ENCODE measurements at places on chromosomes 13 and 19.

DNA sequence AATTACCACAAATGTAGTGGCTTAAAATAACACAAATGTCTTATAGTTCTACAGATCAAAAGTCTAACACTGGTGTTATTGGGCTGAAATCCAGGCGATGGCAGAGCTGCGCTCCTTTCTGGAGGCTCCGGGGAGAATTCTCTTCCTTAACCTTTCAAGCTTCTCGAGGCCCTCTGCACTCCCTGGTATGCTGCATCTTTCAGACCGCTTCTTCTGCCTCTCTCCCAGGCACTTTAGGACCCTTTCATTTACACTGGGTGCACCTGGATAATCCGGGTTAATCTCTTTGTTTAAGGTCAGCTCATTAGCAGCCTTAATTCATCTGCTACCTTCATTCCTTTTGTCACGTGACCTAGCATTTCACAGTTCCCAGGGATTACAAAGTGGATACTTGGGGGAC, 211.3 kb upstream of the RFC3 start:
- no peak for DNase-seq

- DNase-seq, result no peak
Observed at GRCh38 chr13:50386541-50387050, 371.4 kb downstream of the KCNRG start.

DNA sequence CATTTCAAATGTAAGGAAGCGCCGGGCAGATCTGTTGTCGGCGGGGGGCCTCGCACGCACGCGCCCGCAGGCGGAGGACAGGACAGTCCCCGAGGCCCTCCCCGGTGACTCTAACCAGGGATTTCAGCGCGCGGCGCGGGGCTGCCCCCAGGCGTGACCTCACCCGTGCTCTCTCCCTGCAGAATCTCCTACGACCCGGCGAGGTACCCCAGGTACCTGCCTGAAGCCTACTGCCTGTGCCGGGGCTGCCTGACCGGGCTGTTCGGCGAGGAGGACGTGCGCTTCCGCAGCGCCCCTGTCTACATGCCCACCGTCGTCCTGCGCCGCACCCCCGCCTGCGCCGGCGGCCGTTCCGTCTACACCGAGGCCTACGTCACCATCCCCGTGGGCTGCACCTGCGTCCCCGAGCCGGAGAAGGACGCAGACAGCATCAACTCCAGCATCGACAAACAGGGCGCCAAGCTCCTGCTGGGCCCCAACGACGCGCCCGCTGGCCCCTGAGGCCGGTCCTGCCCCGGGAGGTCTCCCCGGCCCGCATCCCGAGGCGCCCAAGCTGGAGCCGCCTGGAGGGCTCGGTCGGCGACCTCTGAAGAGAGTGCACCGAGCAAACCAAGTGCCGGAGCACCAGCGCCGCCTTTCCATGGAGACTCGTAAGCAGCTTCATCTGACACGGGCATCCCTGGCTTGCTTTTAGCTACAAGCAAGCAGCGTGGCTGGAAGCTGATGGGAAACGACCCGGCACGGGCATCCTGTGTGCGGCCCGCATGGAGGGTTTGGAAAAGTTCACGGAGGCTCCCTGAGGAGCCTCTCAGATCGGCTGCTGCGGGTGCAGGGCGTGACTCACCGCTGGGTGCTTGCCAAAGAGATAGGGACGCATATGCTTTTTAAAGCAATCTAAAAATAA, 18.2 kb downstream of the IL17D start:
- no peak for DNase-seq

- no peak for DNase-seq
Observed at GRCh38 chr13:34864671-34865070, 77.4 kb upstream of the NBEA start.

- DNase-seq, result no peak
Observed at GRCh38 chr19:46609511-46610412, 8.6 kb downstream of the CALM3 start.

- DNase-seq, result peak; percentile 71
Observed at GRCh38 chr19:23116802-23117571, at the start of gene ZNF730. ZNF730 (plus strand) TSS chr19:23117025; CDS start chr19:23117174, 149 bp downstream.

GRCh38 chr19:15759962-15760565, 22.3 kb downstream of the OR10H3 start:
- DNase-seq, result no peak

GRCh38 chr13:41344358-41344757, 33.3 kb downstream of the NAA16 start:
- no peak for DNase-seq

GRCh38 chr13:29749401-29750182, 100.8 kb downstream of the UBL3 start:
- no peak for DNase-seq

DNA sequence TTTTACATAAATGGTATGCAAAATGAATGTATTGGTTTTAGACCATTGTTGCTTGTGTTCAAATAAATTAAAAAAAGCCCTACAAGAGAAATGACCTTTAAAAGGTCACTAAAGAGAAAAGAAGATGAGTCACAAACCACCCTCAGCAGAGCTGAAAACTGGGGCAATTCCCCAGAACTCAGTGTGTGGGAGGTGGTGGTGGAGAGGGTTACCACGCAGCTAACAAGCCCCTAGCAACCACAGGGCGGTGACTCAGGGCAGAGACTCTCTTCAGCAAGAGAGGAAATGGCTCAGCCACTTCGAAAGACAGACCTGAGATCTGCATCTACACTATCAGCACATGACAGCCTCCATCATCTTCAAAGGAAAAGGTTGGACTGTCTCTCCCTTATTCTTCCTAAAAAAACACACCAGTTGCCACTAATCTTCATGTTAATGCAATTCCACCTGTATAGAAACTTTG, 29.4 kb upstream of the NDFIP2 start:
- peak; percentile 78 for DNase-seq

- DNase-seq, result no peak
Observed at GRCh38 chr19:18143902-18144301, 9.1 kb upstream of the PIK3R2 start.

DNA sequence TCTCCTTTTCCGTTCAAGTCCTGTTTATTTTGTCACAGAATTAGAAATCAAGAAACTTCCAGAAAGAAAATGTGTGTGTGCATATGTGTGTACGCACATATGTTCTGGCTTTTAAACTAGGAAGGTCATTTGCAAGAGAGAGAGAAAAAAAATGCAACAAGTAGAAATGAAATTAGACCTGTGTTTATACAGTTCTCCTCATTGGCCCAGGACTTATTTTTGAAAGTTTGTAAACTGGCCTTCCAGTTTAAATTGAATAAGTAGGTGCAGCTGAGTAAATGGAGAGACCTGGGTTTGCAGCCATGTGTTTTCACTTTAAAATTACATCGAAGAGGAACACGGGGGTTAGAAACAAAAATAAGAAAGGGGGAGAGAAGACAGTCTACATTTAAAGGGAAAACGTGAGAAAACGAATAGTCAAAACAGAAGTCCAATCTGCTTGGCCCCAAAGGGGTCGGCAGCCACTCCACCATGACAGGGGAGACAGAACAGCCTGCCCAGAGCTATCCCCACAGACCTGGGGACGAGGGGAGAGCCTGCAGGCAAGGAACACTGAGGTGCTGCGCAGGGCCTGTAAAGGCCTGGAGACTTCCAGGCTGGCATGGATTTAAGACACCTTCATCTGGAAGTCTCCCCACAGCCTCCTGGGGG, 216.8 kb upstream of the MAB21L1 start:
- DNase-seq, result no peak

- DNase-seq, result no peak
Observed at GRCh38 chr19:383040-383439, 25.9 kb downstream of the C2CD4C start.

DNA sequence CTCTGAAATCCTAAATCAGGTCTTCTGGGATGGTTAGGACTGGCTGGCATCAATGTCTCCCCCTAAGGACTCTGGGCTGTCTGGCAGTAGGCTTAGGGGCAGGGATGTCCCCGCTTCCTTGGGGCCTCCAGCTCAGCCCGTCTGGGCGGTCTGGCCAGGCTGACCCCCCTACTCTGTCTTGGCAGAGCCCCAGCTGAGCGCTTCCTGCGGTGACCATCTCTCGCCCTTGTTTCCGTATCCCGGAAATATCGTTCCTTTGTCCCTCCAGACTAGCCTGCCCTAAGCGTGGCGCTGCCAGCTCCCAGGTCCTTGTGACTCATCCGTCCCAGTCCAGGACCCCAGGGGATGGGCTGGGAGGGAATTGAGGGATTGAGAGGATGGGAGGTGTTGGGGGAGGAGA, 11.3 kb downstream of the GTPBP3 start:
- DNase-seq, result no peak

DNA sequence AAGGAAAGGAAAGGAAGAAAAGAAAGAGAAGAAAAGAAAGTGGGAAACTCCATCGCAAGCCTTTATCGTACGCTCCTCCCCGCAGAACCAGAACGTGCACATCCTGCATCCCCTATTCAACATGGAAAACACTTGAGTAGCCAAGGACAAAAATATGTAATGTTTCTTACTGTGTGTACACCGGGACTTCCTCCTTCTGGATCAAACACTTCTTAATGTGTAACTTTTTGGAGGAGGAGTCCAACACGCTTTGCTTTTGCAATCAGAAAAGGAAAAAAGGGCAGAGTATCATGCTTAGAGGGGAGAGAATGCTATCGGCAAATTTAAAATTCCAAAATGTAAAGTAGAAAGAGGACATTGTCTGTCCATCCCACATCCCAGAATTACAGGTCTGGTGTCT, 7.8 kb upstream of the SHFL start:
- DNase-seq, result no peak

- DNase-seq, result no peak
Observed at GRCh38 chr13:27505792-27506191, 55.4 kb upstream of the MTIF3 start.

DNA sequence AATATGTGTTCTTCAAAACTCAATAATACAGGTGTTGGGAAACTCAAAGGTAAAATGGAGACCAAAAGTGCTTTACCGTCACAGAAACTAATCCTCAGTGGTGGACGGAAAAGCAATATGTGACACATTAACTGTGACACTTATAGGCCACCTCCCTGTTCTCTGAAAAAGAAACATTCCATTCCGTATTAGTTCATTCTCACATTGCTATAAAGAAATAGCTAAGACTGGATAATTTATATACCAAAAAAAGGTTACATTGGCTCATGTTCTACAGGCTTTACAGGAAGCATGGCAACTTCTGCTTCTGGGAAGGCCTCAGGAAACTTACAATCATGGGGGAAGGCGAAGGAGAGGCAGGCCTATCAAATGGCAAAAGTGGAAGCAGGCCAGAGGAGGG, 435.3 kb upstream of the HTR2A start:
- no peak for DNase-seq

GRCh38 chr13:41520660-41521630, 63.6 kb downstream of the RGCC start:
- no peak for DNase-seq

GRCh38 chr19:45920458-45920857, 5.9 kb upstream of the NANOS2 start:
- no peak for DNase-seq

DNA sequence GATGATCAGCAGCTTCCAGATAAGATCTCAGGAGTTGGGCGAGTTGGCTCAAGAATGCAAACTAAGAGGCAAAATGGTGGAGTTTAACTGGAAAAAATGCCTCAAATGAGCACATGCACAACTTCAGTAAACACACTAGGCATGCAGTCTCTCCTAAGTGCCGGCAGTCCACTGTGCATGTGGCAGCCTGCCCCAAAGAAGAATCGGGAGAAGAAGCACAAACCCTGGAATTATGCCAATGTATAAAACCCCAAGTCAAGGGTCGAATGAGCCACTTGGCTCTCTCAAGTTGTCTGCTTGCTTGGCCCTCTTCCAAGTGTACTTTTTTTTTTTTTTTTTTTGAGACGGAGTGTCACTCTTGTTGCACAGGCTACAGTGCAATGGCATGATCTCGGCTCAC, 53.3 kb upstream of the SLITRK1 start:
- no peak for DNase-seq

DNA sequence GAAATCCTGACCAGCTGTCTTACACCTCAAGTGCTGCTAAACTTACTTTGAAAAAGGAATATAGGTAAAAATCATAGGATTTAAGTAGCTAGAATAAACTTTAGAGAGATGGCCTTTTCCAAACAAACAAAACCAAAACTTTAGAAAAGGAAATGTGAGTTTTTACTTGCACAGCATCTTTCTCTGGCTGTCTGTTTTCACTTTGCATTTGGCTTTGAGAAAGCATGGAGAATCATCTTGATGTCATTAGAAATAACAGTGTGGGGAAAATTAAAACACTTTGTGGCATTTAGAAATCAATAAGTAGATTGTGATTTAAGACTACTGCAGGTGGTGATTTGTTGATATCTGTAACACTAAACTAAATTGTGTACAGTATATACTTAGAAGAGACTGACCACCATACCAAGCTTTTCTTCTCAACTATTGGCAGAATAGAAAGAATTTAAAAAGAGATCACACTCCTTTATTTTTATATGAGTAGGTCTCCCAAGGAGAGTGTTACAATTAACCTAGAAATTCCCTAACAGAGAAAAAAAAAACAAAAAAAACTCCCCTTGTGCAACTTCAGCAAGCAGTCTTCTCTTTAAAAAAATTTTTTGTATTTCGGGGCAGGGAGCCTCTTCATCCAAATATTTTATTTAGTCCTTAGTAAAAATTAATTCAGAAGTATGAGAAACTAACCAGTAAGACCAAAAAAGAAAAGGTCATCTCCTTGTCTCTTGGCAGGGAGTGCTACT, 6.1 kb downstream of the WDFY2 start:
- DNase-seq, result no peak

DNA sequence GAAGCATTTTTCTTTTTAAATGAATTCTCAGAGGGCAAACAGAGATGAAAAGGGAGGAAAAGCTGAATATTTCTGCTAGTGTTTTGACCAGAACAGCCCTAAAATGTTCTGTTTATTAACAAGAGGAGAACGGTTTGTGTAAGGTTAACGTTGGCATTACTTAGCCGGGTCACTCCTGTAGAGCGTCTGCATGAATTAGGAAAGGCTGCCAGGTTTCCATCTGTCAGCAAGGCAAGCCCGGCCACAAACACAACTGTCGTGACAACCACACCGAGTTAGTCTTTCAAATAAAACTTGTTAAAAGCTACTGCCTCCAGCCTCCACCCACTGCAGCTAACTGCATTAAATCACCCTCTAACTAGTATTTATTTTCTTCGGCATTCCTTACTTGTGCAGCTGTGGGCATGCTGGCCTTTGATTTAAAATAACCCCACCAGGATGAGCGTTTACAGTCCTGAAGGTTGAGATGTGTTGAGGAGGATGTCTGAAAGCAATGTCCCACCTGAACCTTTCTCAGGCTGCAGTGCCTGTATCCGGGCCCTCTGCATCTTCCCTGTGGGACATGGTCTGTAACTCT, 527.9 kb downstream of the FGF9 start:
- DNase-seq, result no peak

Data from CD4-positive, alpha-beta T cell treated with Interleukin-1 beta for 1 hour (primary cell).